Substantia nigra (tissue), 51 donors: ENCODE measurements at places on chromosomes 11 and 22.

DNA sequence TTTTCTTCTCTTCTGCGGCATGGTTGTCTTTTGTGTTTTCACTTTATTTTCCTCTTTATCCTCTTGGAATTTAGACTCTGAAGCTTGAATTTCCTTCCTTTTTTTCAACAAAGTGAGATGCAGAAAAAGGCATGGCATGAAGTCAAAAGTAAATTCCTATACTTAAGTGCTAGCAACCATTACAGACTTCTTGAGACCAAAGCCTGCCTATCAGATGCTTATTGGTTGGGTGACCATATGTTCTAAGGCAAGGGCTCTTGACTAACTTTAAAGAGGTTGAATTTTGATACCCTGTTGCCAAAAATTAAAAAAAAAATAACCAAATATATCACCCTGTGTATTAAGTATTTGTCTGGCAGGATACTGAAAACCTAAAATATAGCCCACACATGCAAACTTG lies 237.4 kb downstream of the TMEM135 start:
- no peak for DNase-seq

GRCh38 chr11:91981995-91982394 lies 242.6 kb upstream of the FAT3 start:
- no peak for DNase-seq

DNA sequence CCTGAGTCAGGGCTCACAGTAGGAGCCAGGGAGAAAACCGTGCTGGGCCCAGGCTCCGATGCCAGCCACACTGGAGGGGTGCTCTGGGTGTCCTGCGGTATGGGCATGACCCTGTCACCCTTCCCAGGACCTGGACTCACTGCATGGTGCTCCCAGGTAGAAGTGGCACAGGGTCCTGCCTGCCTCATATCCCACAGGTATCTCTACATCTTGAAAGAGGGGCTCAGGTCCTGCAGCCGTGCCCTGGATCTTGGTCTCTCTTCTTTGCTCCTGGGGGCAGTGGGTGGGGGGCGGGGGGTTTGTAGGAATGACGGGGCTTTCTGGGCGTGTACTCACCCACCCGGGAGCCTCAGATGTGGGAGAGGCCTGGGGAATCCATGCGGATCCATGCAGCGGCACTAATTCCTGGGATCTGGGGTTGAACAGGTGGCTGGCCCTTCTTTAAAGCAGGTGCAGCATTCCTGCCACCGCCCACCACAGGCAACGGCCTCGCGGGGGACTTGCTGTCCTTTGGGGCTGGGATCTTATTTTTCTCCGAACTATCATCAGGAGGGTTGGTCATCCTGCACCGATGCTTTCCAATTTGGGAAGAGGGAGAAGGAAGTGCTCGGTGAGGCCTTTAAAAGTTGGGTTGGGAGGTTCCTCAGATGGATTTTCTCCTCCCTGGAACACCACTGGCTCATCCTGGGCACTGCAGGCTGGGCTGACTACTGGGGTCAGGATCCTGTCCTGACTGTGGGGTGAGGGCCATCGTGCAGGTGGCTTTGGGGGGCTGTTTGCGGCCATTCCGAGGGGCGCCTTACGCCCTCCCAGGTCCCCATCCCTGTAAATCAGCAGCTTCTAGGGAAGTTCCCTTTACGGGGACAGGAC lies 886.4 kb downstream of the BRD1 start:
- no peak for DNase-seq

DNA sequence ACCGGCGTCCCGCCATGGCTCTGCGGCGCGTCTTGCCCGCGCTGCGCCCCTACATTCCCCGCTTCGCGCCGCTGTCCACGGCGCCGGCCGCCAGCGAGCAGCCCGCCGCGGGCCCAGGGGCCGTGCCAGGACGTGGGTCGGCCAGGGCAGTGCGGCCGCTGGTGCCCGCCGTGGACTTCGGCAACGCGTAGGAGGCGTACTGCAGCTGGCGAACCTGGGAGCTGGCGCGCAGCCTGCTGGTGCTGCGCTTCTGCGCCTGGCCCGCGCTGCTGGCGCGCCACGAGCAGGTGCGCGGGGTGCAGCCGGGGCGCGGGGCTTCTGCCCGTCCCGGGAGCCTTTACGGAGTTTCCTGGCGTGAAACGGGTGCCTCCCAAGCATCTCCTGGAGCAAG lies 20.1 kb downstream of the DGCR6L start:
- DNase-seq: no peak

DNA sequence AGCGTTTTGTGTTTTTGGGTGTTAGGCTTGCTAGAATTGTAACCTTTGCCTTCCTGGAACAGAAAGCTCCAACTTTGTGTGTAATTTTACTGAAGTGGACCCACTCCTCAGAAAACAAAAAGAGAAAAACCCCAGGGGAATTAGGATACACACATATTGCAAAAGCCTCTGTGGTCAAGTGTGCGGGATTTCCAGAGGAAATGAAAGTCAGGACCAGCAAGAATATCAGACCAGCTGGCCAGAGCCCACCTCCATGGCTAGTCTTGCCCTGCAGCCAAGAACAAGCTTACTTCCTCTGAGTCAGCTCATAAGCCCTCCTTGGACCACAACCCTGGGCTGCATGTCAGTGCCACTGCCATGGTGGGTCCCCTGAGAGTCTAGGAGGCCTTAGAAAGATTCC lies 37.0 kb upstream of the FTH1 start:
- DNase-seq: peak; percentile 48

- no peak for DNase-seq
These were observed 14.8 kb upstream of the IL2RB start for GRCh38 chr22:37164505-37164887.

DNA sequence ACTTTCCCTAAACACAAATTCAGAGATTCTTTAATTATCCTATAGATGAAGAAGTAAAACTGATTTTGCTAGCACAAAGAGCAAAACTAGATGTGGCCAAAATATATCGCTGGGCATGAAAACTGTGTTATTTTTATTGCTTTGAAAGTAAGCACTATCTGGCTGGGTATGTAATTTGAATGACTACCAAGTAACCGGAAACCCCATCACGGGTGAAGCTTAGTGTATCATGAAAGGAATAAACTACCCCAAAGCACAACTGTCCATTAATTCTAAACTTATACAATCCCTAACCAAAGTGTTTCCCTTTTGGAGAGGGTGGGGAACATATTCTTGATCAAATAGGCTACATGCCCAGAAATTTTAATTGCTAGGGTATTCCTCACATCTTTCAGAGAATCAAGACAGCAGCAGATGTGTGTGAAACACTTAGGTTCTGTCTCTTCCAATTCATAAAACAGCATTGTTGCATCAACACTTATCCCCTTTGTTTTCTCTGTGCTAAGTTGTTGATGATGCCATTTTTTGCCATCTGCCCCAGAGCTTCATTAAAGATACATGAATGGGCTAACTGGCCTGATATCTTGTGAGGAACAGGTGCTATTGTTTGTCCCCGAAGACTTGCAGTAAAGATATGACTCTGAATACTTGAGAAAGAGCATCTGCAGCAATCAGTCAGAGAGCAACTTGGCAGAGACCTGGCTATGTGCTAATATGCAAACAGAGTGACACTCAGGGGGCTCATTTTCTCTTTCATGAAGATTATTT lies 238.2 kb downstream of the SOX6 start:
- no peak for DNase-seq

- no peak for DNase-seq
These were observed 8.6 kb downstream of the HSCB start for GRCh38 chr22:28750471-28750881.

DNA sequence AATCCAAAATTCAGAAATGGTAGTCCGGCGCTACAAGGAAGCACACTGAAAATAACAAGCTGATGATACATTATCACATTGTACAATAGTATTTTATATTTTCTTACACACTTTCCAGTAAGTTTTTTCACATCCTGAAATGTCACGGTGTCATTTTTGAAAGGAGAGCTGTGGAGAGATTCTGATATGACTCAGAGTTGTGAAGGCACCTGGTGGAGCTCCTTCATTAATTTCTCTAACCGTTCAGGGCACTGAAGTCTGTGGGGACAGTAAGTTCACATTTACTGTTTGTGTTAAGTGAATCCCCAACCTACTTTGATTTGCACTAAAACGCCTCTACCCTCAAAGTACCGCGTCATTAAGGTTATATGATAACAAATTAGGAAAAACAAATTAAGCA lies 13.3 kb downstream of the LDHAL6A start:
- no peak for DNase-seq

DNA sequence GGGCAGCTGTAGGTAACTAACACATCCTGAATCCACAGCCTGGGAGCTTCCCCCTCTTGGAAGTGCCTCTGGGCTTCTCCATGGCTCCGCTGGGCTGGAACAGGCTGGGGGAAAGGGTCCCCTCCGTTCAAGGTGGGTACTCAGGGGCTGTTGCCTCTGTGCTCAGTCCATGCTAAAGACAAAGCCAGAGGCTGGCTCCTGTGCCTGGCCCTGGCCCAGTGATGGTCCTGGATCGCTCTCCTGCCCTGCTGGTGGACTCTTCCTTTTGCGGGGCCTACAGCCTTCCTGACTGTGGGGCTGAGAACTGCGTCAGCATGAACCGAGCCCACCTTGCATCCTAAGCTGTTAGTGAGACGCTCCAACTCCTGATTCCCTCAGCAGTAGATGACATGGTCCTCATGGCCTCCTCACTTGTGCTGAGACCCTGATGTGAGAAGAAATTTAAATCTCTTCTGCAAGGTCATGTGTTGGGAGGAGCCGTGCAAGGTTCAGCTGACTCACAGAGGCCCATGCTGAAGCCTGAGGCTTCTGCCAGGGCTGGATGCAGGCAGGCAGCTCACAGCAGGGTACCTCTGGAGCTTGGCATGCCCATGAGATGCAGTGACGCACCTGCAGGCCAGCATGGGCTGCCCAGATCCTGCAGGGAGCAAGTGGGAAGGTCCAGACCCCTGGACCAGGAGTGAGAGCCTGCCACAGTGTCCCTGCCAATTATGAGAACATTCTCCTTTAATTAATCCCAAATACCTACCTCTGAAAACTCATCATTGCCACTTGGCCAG lies 1285.5 kb downstream of the TBC1D22A start:
- DNase-seq: no peak

GRCh38 chr11:9755561-9756185 lies 91.8 kb downstream of the SWAP70 start:
- no peak for DNase-seq
